ENCODE measurements at places on chromosomes 2 and 18.

DNA sequence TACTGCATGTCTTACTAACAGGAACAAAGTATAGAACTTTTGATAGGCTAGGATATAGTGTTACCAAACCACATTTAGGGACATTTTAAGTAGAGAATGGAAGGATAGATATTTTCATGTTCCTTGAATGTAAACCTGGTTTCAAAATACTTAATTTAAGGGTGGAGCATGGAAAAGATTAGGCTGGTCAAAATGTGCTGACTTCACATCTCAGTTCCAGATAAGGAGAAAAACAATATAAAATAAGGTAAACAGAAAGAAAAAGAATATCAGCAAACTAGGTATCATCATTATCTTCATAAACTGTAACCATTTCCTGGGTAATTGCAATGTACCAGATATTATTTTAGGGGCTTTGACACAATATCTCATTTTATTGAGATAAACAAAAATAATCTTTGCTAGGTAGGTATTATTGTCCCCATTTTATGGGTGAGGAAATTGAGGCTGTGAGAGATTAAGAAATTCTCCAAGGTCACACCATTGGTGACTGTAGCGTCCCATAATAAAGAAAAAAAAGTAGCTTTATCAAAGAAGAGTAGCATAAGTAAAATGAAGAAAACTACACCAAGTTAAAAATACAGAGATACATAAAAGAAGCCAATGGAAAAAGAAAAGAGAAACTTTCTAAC is 3.6 kb downstream of the PDE11A start:
- no peak for DNase-seq

DNA sequence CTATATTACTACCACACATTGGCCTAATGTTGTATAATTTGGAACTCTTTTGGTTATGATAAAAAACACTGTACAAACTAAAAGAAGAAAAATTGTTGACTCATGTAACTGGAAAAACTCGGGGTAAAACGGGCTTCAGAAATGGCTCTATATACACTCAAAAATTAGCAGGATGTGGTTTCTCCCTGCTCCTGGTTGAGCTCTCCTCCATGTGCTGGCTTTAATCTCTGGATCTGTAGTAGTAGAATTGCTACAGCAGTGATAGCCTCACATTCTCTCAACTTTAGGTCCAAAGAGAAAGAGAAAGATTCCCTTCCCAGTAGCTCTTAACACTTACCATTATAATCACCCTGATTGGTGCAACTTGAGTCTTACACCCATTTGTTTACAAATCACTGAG is 274.9 kb upstream of the GALNT5 start:
- no peak for DNase-seq

- peak; percentile 47 for DNase-seq
Measured at GRCh38 chr2:152766928-152767327, 48.5 kb downstream of the ARL6IP6 start.

- no peak for DNase-seq
Measured at GRCh38 chr2:71879509-71880184, 268.0 kb downstream of the CYP26B1 start.

DNA sequence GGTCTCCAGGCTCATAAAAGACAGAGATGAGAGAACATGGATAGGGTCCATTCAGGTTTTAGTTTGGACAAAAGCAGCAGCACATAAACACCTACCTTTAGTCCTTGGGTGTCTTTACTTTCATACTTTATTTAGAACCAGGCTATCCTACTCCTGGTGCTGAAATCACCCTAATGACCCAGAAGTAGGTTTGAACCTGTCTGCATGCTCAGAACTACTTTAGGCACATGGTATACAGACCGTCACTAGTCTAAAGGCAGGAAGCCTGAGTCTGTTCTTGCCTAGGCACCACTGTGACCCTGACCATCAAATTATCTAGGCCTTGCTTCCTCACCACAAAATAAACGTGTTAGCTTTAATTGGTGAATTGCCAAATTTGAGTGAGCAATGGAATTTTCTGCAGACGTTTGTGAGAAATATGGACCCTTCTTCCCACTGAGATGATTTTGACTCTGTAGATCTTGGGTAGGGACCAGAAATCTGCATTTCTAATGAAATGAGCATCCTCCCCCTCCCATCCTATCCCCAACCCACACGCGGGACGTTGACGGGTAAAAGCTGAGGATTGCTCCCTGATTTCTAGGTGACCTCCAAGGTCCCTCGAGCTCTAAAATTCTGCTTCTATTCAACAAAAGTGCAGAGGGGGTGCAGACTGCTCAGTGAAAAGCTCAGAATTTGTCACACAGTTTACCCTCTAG is 75.1 kb downstream of the PLEKHM3 start:
- DNase-seq = no peak

DNA sequence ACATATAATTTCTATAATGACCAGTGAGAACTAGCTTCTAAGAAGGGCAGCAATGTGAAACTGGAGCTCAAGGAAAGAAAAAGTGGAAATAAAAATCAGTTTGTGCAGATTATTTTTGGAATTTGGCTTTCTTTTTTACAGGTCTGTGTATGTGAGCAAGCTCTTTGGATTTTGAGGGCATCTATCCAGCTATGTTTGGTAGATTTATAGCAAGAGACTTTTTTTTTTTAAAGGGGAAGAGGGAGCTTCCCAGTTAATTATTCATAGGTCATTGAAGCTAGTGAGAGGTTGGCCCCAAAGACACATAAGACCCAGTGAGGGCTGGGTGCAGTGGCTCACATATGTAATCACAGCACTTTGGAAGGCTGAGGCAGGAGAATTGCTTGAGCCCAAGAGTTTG is 24.0 kb upstream of the COLEC12 start:
- peak; percentile 56 for DNase-seq

GRCh38 chr18:63099091-63099840 is 220.3 kb downstream of the BCL2 start:
- peak; percentile 49 for DNase-seq

DNA sequence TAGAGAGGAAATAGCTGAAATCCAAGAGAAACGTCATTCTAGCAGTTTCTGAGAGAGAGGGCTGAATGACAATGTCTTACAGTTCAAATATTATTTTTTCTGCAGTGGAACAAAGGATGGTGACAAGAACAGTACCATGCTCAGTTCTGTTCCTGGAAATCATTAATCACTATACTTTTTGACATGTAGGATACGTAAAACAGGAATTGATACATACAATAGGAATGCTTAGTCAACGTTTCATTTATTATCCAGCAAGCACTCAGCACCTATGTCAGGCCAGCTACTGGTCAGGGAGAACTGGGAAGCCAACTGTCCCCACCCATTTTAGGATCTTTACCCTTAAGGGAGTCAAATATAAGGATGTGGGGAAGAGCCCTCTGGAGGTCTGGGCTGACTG is 114.7 kb downstream of the DHRS9 start:
- peak; percentile 60 for DNase-seq

DNA sequence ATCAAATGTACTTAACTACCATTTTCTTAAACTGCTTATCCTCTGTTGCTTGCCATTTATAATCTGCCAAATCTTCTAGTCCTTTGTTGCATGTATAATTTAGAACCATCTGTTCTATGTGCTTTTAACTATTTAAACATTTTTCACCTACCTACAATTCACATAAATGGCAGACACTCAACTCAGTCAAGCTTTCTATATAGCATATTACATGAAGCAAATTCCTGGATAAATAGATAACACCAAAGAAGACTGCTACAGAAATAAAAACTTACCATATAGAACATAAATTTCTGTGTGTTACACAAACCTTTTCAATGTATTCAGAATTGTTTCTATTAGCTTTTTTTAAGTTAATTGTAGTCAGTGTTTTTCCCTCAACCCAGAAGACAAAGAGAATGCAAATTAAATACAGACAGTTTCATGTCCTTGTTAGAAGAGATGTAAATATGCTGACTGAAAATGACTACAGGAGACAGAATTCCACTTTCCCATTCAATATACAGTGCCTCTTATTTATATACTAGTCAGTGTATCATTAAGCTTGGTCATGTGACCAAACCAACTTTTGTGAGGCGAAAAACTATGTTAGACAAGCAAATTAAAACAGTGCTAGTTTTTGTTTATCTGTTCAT is 2.6 kb downstream of the BAZ2B start:
- DNase-seq = no peak

- DNase-seq = no peak
Measured at GRCh38 chr18:24475926-24476589, 15.6 kb downstream of the HRH4 start.

DNA sequence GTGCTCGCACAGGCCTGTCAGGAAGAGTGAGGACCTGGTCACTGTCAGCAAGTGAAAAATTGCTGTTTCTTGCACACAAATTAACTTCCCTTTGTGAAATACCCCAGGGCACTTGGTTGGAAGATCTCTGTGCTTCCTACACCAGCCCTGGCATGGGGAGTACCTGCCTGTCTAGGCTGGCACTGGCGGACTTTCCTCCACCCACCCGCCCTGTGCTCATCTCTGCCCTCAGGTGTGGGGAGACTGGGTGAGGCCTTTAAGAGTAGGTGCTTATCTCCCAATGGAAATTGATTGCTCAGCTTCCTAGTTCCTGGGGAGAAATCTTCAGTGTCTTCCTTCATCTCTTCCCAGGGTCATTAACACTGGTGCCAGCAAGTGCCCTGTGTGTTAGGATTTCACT is 42.1 kb downstream of the IMPA2 start:
- DNase-seq = no peak

GRCh38 chr2:132795220-132795619 is 125.2 kb upstream of the LYPD1 start:
- DNase-seq = no peak

DNA sequence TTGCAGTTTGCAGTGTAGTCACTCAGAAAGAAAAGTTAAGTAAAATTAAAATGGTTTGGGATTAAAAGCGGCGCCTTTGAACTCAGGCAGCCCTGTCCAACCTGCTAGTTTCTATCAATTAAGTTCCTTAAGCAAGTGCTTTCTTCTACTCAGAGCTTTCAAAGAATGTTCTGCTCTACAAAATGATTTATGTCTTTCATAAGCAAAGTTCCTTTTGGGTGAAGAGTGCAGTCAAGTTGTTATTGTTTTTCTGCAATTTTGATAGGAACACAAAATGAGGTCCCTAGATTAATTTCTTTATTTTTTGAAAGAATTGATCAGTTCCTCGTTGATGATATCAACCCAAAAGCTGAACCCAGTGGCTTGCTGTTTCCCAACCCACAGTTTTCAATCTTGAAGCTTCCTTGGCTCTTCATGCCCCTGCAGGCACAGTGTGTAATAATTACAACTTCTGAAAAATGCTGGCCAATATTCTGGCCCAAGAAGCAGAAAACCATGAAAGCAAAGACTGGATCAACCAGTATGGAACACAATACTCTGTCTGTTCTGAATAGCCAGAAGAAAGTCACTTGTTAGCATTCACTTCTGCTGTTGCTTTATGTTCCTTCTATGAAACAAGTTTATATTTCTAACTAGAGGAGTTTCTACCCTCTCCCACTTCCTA is 89.1 kb downstream of the TGIF1 start:
- DNase-seq = no peak

- no peak for DNase-seq
Measured at GRCh38 chr2:173854840-173855239, 110.3 kb downstream of the SP3 start.

GRCh38 chr2:240033330-240033678 is 3.1 kb upstream of the OR6B2 start:
- DNase-seq = no peak

DNA sequence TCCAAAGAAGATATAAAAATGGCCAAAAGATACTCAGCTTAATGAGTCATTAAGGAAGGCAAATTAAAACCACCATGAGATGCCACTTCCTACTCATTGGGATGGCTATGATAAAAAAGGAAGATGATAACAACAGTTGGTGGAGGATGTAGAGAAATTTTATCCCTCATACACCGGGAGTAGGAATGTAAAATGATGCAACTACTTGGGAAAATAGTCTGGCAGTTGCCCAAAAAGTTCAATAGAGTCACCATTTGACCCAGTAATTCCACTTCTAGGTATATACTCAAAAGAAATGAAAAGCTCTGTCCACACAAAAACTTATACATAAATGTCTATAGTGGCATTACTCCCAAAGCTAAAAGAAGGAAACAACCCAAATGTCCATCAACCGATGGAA is 10.1 kb upstream of the SULT1C2 start:
- peak; percentile 51 for DNase-seq

- peak; percentile 7 for DNase-seq
Measured at GRCh38 chr2:145875016-145875415, 1355.1 kb upstream of the ZEB2 start.

- peak; percentile 10 for DNase-seq
Measured at GRCh38 chr2:232761301-232761907, 15.0 kb downstream of the KCNJ13 start.

DNA sequence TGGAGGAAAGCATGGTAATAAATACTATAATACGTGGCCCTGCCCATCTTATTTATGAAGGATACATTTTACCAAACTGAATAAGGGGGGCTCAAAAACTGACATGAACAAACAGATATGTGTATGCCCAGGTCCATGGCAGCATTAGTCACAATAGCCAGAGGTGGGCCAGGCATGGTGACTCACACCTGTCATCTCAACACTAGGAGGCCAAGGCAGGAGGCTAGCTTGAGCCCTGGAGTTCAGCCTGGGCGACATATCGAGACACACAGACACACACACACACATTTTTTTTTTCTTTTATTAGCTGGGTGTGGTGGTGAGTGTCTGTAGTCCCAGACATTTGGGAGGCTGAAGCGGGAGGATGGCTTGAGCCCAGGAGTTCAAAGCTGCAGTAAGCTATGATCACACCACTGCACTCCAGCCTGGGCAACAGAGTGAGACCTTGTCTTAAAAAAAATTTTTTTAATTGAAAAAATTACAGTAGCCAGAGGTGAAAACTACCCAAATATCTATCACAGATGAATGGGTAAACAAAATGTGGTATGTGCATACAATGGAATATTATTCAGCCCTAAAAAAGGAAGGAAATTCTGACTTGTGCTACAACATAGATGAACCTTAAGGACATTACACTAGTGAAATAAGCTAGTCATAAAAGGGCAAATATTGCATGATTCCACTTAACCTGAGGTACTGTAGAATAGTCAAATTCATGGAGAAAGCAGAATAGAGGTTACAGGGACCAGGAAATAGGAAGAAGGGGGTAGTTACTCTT is 8.0 kb downstream of the ATP8B1 start:
- no peak for DNase-seq

- peak; percentile 35 for DNase-seq
Measured at GRCh38 chr2:226466589-226466988, 333.0 kb downstream of the IRS1 start.

DNA sequence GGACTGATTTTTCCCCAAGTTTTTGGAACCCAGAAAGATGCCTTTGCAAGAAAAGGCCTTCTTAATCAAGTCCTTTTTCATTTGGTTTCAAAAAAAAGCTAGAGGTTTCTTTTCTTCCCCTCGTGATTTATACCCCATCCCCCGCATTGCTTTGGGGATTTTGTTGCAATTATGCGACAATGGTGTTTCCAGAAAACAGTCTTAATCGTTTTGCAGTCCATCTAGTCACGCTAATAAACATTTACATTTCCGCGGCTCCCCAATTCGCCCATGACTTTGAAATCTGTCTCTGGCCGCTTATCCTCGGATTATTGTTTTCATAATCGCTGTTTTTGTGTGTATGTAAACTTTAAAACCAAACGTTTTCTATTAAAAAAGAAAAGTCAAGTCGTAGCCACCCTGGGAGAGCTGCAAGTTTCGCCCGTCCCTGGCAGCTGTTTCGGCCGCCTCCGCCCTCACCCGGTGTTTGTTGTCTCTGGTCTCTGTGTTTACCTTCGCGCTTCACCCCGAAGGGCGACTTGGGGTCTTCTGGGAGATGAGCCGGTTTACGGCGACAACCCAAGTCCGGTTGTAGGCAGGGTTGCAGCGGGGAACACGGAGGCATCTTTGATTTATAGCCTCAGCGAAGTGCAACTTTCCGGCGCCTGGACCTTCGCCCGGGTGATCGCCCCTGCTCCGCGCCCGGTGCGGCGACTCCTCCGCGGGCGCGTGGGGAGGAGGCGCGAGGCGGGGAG is 667 bp downstream of the SP9 start:
- DNase-seq = no peak
